NCI-H2107 (cell line): ENCODE measurements at places on chromosomes 6 and 20.

DNA sequence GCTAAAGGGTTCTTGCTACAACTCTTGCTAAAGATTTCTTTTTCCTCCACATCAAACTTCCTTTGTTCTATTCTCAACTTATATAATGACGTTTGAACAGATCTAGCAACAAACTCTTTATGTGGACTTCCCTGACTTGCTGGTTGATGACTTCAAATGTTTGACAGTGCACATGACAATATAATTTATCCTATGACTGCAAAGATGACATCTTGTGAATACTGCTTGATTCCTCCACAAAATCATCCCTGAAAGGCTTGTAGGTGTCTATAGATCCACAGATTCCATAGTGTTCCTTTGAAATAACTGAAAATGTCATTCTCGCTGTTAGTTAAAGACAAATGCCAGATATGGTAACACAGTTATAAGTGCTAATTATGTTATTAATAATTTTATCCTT is 478.9 kb downstream of the NKAIN2 start:
- no peak for DNase-seq

DNA sequence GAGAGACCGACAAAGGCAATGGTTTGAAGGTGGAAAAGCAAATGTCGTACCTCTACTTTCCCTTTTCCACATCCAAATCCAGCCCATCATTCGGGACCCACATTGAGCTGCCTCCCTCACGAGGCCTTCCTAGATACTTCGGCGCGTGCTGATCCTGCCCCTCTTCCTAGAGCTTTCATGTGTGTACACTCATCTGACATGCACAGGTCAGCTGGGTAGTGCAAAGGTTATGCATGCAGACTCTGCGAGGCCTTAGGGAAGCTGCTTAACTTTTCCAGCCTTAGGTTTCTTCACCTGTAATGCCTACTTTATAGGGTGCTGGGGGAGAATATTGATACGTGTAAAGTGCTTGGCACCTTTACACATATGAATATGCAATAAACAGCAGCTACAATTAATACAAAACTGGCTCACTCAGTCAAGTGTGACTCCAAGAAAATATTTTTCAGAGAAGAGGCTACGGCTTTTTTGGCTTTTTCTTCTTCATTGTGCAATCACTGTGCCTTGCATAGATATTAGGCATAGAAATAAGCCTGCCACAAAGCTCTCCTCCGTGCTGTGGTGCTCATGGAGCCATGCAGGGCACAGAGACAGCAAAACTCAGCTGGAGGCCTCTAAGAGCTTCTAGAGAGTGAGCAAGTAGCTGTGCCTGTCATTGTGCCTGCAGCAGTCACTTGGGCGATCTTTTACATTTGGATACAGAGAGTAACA is 3.6 kb upstream of the MANBAL start:
- DNase-seq: no peak

DNA sequence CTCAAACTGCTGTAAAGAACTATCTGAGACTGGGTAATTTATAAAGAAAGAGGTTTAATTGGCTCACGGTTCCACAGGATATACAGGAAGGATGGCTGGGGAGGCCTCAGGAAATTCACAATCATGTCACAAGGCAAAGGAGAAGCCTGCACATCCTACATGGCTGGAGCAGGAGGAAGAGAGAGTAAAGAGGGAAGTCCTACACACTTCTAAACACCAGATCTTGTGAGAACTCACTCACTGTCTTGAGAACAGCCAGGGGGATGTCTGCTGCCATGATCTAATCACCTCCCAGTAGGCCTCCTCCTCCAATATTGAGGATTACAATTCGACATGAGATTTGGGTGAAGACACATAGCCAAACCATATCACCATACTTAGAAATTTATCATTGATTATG is 1307.0 kb upstream of the GJE1 start:
- no peak for DNase-seq

DNA sequence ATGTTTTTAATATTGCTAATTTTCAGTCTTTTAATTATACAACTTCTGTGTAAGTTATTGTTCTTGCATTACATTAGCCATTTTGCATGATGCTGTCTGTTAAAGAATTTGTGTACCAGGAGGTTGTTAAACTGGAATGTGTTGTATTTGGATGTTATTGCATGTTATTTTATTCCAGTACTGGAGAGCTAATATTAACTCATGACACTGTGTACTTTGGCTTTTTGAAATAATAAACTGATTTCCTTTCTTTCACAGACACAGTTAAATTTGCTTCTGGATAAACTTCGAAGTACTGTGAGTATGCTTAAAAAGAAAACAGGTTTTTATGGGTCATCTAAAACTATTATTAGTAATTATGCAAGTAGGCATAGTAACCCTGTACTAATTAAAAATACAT is 121.3 kb downstream of the MYO6 start:
- no peak for DNase-seq

DNA sequence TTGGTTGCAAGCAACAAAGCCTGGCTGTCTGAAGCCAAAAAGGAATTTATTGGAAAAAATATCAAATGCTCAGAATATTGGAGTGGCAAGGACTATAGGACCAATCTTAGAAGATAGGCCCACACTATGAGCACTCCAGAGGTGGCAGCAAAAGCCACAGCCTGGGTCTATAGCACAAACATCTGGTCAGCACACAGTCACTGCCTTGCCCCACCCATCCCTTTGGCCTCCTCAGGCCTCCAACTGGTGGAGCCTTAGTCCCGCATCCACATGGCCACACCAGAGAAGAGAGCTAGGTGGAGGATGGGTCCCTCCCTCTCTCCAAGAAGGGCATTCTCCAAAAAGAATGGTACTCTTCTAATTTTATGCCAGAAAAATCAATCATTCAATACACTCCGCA is 14.0 kb downstream of the NUDT3 start:
- DNase-seq: no peak

- no peak for DNase-seq
Observed at GRCh38 chr6:158000530-158001307, 19.1 kb downstream of the SYNJ2 start.

DNA sequence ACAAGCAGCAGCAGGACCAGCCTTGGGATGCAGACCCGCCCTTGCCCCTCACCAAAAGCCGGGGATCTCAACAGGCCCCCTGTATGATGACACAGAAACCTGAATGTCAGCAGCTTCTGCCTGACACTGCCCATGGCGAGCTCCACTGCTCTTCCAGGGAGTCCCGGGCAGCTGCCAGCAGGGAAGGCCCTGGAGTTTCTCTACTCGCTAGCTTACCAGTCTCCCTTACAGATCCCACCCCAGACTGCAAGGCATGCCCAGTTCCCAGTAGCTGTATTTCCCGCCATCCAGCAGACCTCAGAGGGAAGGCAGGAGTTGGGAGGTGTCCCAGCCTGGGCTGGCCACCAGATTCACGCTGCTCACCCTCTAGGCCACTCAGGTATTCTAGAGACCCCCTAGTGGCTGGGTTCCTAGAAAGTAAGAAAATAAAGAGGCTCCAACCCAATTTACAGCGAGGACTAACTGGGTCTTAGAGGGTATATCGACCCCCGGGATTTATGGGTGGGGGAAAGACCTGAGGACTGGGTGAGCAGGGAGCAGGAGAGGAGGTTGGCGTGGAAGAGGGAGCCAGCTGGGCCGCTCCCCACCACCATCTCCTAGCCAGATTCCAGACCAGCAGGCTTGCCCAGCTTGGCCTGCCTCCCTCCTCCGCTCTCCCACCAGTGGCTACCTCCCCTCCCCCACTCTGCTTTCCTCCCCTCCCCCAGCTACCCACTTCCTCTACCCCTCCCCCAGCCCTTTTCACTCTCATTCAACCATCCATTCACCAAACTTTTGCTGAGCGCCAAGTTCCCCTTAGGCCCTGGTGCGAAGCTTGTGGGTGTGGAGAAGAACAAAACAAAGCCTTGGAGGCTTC is 9.7 kb upstream of the HMGA1 start:
- DNase-seq: no peak

DNA sequence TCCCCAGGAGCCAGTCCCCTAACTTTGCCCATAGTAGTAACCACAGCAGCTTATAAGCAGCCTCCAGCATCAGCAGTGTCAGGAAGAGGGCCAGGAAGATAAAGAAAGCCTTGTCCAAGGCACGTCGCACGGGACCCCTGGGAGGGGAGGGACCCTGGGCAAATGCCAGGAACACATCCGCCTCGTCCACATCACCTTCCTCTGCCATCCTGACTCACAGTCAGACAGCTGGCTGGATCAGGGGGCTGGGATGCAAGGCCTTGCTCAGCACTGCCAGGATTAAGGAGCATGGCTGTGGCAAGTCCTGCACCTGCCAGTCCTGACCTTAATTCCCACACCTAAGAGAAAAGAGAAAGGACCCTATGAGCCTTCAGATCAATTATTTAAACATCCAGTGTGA is 11.5 kb upstream of the ZBTB22 start:
- no peak for DNase-seq

- no peak for DNase-seq
Observed at GRCh38 chr6:31008165-31008564, 2.1 kb upstream of the MUC22 start.
